ENCODE measurements at places on chromosomes 11 and 22. TPM values are rescaled to one million over a fixed set of nuclear protein-coding genes. Genes with fewer than 3 reads are reported as not detected.

GRCh38 chr22:42780070-42780540, 59.4 kb upstream of the A4GALT start:
- DNase-seq: no peak

Gene DERL3
- total RNA-seq: 9.6 TPM

Gene SLC22A25
- not detected for total RNA-seq

DNA sequence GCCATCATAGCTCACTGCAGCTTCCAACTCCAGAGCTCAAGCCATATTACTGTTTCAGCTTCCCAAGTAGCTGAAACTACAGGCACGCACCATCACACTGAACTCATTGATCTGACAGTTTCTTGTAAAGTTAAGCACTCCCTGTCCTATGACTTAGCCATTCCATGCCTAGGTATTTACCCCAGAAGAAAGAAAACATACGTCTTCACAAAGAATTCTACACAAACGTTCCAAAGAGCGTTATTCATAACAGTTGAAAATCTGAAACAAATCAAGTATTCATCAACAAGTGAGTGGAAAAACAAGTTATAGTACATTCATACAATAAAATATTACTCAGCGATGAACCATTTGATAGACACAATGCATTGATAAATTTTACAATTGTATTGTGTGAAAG, 7.8 kb upstream of the NLRP10 start:
- DNase-seq: no peak

Gene ZP1
- 0.44 TPM for total RNA-seq

GRCh38 chr11:73375830-73376159, 404 bp upstream of the RELT start:
- DNase-seq: no peak

Gene OTOG
- total RNA-seq: not detected

Gene CD248
- 85.5 TPM for total RNA-seq

- no peak for DNase-seq
Observed at GRCh38 chr11:86174101-86175046, 70.2 kb upstream of the EED start.

DNA sequence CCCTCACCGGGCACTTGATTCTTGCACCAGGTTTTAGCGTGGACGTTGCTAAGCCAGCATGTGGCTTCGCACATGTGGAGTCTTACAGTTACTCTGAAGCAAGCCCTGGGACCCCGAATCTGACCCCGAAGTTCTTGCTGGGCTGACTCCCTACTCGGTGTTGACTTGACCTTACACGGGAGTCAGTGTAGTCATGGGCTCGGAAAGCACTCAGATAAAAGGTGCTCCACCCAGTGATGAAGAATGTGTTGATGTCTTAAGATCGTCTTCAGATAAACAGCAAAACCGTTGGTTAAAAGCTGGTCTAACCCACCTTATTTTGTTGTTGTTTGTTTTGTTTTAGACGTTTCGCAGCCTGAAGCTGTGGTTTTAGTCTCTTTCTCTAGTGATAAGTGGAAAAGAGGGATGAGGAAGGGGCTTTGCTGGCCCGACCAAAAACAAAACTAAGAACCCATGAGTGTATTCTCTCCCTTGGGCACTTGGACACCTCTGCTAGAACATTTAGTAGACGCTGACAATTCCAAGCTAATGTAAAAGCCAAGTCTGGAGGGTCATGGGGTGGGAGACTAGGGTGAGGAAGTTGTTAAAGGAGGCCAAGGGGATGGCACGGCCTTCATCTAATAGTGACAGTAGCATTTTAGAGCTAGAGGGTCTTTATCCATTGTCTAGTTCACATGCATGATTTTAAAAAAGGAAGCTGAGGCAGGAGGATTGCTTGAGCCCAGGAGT, 69.9 kb downstream of the BCR start:
- DNase-seq: no peak

- peak; percentile 51 for DNase-seq
Observed at GRCh38 chr11:78715639-78716311, 141.1 kb upstream of the NARS2 start.

DNA sequence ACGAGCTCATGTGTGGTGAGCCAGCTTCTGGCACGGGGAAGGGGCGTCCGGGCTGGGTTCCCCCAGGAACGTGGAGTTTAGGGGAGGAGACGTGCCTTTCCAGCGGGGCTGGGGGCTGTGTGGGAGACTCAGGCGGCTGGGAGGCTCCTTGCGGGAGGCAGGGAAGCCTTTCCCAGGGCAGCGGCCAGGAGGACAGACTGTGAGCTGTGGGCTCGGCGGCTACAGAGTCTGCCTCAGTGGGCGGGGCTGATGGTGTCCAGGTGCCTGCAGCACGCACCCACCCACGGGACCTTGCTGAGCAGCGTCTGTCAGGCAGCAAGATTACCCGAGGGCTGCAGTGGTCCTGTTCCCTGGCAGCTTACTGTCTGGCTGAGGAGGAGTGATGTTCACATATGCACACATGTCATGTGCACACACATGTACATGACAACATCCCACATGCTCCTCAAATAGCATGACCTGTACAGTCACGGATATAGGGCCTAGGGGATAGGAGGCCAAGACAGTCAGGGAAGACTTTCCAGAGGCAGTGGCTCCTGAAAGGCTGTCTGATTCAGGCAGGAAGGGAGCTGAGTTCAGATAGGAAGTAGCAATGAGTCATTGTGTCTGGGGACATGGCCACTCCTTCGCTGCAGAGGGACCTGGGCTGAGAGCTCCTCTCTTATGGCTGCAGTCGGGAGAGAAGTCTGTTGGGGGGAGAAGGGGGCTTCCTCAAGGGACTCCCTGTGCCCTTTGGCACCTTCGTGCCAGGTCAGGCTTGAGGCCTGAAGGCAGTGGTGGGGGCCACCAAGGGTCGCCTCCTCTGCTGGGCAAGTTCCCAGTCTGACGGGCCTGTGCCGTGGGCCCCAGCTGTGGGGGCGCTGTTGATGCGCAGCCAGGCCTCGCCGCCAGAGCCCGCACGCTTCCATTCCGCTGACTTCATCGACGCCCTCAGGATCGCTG, 23.3 kb upstream of the PPP6R3 start:
- DNase-seq: no peak

Gene TMPRSS13
- total RNA-seq: 5.0 TPM

DNA sequence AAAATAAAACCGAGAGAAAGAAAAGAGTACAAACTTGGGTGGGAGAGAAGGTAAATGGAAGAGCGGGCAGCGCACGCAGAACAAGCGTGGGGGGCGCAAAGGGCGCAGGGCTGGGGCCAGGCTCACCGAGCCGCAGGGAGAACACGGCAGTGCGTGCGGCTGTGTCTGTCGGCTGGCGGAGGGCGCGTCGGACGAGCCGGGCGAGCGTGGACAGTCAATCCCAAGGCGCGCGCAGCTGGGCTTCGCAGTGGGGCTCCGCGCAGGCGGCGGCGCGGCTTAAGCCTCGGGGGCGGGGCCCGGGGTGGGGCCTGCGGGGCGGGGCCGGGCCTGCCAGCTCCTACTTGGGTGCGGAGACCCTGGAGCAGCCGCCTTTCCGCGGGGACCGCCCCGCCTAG, at the start of gene UCP2:
TSS of gene UCP2 (minus strand) at position 249 of the 395 bp plus-strand sequence. CDS start 4,465 bp downstream, outside the sequence.
- peak; percentile 88 for DNase-seq

DNA sequence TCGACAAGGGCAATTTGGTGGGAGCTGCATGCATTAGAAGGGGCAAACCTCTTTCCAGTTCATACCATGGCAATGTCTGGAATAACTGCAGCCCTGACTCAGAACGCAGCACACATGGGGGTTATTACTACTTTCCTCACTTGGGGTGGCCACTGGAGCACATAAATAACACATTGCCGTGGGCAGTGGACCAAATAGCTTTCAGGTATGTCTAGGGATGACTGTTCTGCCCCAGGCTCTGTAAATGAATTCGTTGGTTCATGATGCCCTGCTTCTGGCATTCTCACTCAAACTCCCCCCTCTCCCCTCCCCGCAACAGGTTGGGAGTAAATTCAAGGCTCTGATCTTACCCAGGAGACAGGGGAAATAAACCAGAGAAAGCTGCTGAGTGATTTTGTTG, 238.0 kb upstream of the PLET1 start:
- no peak for DNase-seq

- peak; percentile 77 for DNase-seq
Observed at GRCh38 chr22:43230971-43231723, 44.2 kb upstream of the TTLL12 start.

DNA sequence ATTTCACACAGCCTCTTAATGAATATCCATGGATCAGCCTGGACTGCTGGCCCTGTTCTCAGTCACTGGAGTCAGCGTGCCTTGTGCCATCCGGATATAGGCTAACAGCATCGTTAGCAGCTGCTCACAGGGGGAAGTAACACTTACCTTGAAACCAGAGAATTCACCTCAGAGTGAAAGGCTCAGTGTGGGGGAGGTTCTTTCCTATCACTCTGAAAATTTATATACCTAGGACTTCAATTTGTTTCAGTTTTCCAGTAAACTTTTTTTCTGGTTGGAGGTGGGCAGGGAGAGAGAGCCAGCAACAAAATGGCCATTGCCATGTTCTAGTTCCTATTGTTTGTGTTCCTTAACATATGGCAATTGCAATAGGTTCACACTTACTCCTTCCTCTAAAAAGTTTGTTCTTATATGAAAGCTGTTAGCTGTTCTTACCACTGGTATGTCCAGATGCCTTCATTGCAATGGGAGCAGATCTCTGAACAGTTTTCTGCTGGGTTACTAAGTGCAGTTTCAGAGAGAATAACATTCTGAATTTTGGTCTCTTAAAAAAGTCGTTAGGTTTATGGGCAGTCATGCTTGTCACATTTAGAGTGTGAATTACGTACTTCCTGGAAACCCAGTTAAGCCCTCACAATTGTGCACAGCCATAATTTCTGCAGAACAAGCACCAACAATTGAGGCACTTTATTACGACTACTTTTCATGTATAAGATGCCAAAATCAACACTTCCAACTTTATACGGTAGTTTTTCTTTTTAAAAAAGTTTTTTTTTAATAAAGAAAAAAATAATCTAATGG, 247.6 kb downstream of the CADM1 start:
- no peak for DNase-seq

DNA sequence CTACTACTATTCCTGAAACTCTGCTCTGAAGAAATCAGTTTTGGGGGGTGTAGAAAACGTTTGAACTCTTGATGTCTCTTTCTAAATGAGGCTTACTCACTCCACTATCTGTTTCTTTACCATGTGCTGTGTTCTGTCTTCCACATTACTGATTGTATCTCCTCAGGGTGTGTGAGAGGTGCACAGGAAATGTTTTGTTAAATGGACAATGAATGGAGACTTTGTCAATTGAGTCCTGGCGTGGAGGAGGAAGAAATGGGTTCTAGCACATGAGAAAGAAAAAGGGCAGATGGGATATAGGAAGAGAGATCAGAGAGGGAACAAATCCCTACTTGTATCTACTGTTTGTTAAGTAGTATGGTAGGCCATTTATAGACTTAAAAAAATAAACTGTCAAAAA, 577.1 kb upstream of the CCDC90B start:
- no peak for DNase-seq

Gene OVOL1
- 0.14 TPM for total RNA-seq

Gene CCDC15
- 6.6 TPM for total RNA-seq

Gene SCO2
- 8.1 TPM for total RNA-seq

Gene FGF19
- not detected for total RNA-seq

GRCh38 chr11:77086521-77087472, 15.8 kb upstream of the OMP start:
- peak; percentile 18 for DNase-seq

DNA sequence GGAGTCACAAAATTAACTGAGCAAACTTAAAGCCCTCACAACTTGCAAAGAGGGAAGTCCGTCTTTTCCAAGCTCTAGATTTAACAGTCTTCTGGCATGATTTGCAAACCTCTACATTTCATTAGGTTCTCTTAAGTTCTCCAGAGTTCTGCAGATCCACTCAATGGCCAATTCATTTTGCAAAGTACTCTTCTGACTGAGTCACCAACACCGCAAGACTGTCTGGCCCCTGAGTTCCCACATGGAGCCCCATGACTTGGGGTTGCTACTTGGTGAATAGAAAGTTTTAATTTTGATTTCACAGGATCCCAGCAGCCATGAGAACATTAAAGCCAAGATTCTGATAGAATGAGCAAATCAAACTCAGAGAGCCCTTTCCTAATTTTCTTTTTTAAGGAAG, 134.5 kb downstream of the PLEKHA7 start:
- DNase-seq: no peak

Gene TMEM86A
- 1.7 TPM for total RNA-seq

DNA sequence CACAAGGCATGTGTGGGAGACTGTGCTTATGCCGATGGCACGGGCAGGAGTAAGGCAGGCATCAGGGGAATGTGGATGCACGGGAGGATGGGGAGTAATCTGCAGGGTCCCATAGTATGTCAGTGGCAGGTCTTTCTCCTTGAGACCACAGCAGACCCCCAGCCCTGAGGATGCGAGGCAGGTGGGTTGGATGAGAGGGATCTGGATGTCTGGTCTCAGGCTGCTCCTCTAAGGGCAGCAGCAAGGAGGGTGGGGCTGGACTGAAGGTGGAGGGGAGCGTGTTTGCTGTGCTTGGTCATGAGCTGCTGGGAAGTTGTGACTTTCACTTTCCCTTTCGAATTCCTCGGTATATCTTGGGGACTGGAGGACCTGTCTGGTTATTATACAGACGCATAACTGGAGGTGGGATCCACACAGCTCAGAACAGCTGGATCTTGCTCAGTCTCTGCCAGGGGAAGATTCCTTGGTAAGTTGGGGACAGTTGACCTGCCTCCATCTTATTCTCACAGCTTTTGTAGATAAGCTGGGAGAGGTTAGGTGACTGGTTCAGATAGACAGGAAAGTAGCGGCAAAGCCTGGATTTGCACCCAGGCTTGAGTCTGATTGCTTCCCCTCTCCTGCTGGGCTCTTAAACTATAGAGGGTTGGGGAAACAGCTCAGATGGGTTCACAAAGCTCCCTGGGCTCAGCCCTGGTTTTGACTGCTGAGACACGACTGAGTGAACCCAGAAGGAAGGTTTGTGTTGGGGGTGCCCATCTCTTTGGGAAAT, at the start of gene APOL1:
TSS of gene APOL1 (plus strand) at position 380 of the 769 bp plus-strand sequence. CDS start 1,823 bp downstream, outside the sequence.
- peak; percentile 52 for DNase-seq

DNA sequence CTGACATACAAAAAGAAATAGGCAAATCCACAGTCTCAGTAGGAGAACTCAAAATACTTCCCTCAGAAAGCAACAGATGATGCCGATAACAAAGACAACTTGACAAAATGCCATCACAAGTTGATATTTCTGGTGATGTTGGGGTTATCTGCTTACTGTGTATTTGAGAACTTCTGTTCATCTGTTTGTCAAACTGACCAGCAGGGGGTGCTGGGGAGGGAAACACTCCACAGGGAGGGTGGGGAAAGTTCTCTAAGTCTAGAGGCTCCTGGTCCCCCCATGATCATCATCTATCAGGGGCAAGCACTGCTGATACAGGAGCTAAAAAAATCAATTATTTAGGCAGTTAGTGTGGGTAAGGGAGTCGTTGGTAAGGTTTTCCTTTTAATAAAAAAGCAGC, 19.2 kb downstream of the GLYATL1 start:
- no peak for DNase-seq

GRCh38 chr11:22635689-22636088, 10.1 kb upstream of the FANCF start:
- no peak for DNase-seq

Gene PRSS23
- total RNA-seq: 0.17 TPM
